ENCODE measurements at places on chromosomes 13 and 19. TPM values are rescaled to one million over a fixed set of nuclear protein-coding genes. Genes with fewer than 3 reads are reported as not detected.
A peak's percentile ranks its signal among the peaks of the same experiment; 100 is the strongest.

DNA sequence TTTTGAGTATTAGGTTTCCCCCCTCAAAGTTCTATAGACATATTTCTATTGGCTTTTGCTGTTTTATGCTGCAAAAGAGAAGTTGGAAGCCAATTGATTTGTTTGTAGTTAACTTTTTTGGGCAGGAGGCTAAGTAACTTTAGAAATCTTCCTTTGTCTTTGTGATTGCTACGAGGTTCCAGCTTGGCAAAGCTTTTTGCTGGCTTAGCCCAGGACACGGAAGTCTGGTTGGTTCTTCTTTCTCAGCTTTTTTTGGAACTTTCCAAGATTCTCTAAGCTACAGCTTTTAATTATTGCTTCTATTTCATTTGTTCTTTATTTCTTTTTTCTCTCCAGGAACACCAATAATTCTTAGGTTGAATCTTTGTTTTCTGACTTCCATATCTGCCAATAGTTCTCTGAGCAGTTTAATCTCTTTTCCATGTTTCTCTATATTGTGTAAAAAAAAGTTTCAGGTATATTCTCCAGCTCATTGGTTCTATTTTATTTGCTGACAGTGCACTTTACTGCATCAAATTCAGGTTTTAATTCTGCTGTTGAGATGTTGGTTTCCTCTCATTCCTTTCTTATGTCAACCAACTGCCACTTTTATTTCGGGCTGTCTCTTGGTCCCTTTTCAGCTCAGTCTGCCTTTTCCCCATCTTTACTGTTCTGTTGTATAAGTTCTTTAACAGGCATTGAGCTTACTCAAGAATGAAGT, 27.8 kb downstream of the MBNL2 start:
- no peak for DNase-seq

Gene PROZ
- not detected for total RNA-seq

GRCh38 chr19:6273701-6274601, 5.8 kb downstream of the MLLT1 start:
- DNase-seq = peak; percentile 80

Gene DCAF15
- total RNA-seq = 20.6 TPM

Gene AMH
- total RNA-seq = 2.5 TPM

Gene KLF1
- total RNA-seq = not detected

DNA sequence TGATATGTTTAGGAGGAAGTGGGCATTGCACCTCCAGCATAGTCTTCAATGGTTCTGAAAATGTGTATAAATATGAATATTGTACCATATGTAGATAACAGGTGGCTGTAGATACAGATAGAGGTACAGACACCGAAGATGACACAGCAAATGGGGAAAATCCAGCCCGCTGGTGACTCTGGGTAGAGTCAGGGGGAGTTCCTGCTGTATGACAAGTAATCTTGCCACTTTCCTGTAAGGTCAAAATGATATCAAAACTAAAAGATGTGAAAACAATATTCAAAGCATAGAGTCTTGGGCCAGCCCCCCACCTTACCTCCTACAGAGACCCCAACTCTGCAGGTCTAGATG, 17.8 kb downstream of the C2CD4C start:
- DNase-seq = no peak

Gene CYP2S1
- total RNA-seq = 1.5 TPM

DNA sequence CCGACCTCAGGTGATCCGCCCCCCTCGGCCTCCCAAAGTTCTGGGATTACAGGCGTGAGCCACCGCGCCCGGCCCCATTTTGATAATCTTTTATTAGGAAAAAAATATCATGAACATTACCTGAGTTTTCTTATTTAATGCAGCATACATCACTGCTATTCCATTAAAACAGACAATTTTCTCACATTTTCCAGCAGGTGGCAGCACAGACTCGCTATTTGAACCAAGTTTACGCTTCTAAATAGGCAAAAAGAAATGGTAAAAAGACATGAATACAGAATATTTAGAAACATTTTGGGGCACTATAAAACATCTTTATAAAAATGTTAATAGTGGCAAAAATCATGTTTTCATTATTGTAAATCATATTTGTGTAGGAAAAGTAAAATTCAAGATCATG, 903.1 kb downstream of the SLITRK6 start:
- no peak for DNase-seq

Gene JAK3
- total RNA-seq = 7.5 TPM

DNA sequence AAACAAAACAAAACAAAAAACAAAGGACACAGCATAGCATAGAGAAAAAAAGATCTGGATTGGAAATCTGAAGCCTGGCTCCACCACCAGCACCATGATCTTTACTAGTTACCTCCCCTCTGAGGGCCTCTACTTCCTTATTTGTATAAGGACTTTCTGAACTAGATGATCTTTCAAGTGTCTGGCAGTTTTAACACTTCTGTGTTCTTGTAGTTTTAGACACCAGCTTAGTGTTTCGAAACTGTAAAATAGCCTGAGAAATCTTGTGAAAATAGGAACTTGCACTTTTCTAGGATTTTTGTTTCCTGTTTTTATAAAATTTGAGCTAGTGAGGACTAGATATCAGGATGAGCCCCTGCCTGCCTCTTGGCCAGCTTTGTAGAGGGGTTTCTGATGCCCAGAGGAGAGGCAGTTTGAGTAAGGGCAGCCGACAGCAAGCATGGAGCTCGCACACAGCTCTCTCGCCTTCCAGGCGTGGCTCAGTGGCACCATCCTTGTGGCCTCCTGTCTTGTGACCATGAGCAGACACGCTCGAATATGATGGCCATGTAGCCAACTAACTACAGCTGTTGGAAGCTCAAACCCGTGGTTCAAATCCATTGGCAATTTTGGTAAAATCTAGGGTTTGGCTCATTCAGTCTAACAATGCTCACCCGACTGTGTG, 319.0 kb downstream of the KCNRG start:
- no peak for DNase-seq

Gene UQCR11
- 78.6 TPM for total RNA-seq

Gene KASH5
- total RNA-seq = not detected

DNA sequence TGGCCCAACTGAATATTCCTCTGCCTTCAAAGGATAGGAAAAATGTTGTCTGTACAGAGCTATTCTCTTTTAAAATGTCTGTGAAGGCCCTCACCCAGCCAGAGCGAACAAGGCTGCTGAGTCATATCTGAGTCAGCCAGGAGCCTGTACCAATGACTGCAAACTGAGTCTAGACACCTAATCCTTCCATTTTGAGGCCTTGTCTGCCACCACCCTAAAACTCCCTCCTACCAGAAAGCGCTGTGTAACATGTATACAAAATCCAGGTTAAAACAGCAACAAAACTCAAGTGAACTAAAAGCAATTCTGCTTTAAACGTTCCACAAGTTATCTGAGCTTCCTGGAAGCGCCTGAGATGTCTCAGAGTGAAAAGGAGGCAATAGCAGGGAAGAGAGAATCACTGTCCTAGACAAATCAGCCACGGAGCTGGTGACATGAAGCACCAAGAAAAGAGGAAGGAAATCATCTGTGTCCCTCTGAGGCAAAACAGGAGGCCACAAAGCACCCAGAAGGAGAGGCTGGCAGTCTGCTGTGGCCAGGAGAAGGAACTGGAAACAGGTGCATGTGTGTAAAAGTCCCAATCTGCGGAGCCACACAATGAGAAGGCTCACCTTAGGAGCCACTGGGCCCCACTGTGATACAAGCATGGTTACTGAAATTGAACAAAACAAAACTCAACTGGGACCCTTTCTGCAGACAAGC, 10.2 kb downstream of the DHRS12 start:
- no peak for DNase-seq

GRCh38 chr19:873561-874041, 14.1 kb downstream of the CFD start:
- DNase-seq = peak; percentile 51

DNA sequence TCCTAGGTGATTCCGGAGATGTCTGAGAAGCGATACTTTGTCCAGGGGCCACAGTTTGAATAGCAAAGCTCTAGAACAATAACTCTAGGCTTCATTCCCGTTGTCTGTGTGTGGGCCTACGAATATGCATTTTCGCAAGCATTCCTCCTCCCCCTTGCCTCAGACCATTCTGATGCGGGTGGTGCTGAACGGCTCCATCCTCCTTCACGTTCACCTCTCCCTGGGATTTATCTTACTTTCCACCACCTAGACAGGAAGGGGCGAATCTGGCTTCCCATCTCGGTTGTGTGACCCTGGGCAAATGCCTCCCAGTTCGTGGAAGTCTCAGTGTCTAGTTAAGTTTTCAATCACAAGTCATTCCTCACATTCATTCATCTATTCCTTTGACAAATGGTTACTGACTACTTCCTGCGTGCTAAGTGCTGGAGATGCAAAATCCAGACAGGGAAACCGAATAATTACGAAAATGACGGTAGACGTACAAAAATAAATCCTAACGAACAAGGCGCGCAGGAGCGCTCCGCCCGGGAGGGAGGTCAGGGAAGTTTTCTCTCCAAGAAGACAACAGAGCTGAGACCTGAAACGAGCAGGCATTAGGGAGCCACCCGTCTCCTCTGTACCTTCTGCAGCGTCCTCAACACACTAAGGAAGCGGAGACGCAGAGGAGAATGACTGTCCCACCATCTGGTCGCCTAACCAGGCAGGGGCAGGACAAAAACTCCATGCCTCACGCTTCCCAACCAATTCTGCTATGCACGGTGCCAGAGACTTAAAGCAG, 1.3 kb upstream of the CNOT3 start:
- DNase-seq = no peak

DNA sequence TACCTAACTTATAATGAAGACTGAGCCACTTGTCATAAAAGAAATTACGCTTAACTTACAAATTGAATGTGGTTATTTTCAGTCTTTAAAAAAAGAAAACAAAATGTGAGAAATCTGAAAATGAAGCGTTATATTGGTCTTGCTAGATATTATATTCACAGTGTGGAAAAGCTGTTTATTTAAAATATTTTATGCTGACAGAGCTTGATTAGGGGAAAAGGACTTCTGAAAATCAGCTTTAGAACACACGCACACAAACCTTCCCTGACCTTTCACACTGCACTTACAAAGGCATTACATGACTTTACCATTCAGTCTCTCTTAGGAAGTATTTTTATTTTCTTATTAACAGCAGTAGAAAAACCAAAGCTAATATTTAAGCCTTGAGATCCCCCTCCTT, 461.5 kb downstream of the DIAPH3 start:
- no peak for DNase-seq

Gene EFNA2
- total RNA-seq = not detected

Gene PTGIR
- 1.1 TPM for total RNA-seq

Gene SLC25A41
- total RNA-seq = not detected

DNA sequence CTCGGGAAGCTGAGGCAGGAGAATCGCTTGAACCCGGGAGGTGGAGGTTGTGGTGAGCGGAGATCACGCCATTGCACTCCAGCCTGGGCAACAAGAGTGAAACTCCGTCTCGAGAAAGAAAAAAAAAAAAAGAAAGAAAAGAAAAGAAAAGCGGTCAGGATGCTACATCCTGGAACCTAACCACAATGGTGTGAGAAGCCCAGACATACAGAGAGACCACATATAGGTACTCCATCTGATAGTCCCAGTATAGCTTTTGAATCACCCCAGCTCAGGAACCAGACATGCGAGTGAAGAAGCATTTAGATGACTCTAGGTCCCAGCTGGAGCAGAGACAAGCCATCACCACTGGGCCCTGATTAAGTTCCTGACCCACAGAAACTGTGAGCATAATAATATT, 3.2 kb downstream of the IFNL1 start:
- no peak for DNase-seq

DNA sequence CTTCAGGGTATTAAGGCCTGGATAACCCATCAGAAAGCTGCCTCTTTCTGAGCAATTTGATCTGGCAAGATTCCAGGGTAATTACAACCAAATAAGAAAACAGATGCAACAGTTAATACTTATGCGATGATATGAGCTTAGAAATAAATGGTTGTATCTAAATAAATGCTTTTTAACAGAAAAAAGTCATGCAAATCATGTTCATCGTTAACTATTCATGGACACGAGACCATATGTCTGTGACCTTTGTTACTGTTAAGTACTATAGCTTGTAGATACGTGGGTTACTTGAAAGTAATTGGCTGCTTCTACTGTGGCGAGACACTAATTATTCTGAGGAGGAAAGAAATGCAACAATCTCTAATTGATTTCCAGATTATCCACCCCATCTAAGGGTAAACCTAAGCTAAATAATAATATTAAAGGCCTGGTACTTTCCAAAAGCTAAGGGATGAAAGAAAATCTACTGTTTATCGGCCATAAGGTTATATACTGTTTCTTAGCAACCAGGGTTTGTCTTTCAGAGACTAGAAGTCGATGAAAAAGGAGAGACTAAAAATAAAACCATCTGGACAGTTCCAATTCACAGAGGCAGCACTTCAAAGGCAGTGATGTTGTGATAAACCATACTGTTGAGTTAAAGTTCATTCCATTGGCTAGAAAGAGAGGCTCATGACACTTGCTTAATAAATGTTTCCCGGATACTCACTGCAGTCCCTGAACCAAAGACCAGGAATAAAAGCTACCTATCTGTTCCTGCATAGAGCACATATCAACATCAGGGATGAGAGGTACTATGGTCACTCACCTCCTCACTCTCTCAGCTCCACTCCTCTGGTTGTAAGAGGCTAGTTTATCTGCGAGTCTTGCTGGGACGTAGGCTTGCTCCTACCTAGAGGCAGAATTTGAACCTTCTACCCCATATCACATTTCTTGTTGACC, 1.5 kb downstream of the EPSTI1 start:
- no peak for DNase-seq

DNA sequence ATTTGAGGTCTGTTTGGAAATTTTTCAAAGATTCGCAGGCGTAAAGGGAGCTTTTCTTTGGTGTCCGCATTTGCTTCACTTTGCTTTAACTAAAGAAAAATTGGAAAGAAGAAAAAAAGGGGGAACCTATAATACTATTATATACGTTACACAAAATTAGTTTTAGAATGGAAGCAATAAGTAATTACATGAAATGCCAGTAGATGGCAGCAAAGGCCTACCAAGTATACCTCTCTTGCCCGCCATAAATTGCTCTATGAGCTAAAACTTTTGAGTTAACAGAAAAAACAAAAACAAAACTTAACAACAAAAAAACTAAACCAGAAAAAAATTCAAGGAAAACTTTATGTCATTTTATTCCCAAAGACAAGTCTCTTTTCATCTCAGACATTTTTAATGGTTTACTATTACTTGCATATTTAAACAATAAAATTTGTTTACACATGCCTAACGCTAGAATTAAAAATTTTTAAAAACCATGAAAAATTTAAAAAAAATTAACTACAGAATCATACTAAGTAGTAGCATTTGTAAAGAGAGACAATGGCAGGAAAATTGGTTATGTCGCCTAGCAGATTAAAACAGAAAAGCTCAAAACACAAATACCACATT, 271.4 kb downstream of the NALCN start:
- DNase-seq = no peak

Gene ZNF787
- 29.3 TPM for total RNA-seq
